ENCODE measurements at places on chromosomes 7 and 10. TPM values are rescaled to one million over a fixed set of nuclear protein-coding genes. Genes with fewer than 3 reads are reported as not detected.

NUTM2E gene
- not detected for polyA plus RNA-seq

NUP42 gene
- polyA plus RNA-seq = 67.1 TPM

OR2A42 gene
- polyA plus RNA-seq = 1.1 TPM

ST8SIA6 gene
- 0.95 TPM for polyA plus RNA-seq

TNRC18 gene
- polyA plus RNA-seq = 92.2 TPM

ABCC2 gene
- polyA plus RNA-seq = 1.00 TPM

EGR2 gene
- 1.8 TPM for polyA plus RNA-seq

SPDYE9 gene
- polyA plus RNA-seq = 0.32 TPM

LRRC18 gene
- not detected for polyA plus RNA-seq

EVX1 gene
- 0.08 TPM for polyA plus RNA-seq

GIMAP4 gene
- 20.7 TPM for polyA plus RNA-seq

USP6NL gene
- 21.1 TPM for polyA plus RNA-seq

STN1 gene
- 27.3 TPM for polyA plus RNA-seq

ASZ1 gene
- not detected for polyA plus RNA-seq

NKX2-3 gene
- polyA plus RNA-seq = not detected

PNLIPRP2 gene
- polyA plus RNA-seq = not detected

ADD3 gene
- polyA plus RNA-seq = 277 TPM

MINDY3 gene
- polyA plus RNA-seq = 57.4 TPM

All from left renal pelvis (tissue), 4 donors.